ENCODE measurements at places on chromosomes 13 and 19.

- no peak for DNase-seq
These were observed 24.3 kb upstream of the EEF1AKMT1 start for GRCh38 chr13:20798027-20798426.

- DNase-seq: no peak
These were observed 247.3 kb downstream of the MTUS2 start for GRCh38 chr13:29067306-29067945.

GRCh38 chr13:52356327-52356726, 49.6 kb downstream of the THSD1 start:
- DNase-seq: no peak

GRCh38 chr13:27634231-27634630, 12.5 kb downstream of the POLR1D start:
- DNase-seq: no peak

GRCh38 chr13:33285420-33286124, at the start of gene STARD13:
Gene STARD13, minus strand, starts transcription at chr13:33285755. Its CDS starts 117 bp downstream, at chr13:33285638.
- DNase-seq: no peak

DNA sequence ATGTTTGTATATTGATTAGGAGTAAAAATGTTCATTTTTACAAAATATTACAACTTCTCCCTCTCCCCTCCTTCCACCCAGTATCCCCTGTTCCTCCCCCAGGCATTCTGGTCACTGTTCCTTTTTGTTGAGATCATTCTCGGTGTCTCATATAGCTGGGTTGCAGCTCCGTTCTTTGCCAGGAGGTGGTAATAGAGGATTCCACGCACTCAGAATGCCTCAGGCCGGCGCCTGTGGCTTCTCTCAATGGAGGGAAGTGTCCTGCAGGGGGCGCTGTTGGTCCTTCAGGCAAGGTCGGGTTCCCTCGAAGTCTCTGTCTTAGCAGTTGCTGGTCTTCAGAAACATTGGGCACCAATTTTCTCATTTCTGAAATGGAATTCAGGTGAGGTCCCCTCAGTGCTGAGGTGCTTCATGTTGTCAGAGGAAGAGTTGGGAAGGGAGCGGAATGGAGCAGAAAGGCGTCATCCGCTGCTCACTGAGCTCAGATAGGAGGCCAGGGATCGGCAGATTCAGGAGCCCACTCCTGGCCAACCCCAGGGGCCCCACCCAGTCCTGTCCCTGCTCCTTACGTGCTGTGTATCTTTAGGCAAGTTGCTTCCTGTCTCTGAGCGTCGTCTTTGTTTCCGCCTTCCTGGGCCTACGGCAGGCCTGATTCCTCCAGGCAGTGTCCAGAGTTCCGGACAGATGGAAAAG, 10.3 kb upstream of the GARIN5A start:
- no peak for DNase-seq

All from D721Med (cell line).